Activated CD4-positive, alpha-beta T cell treated with anti-CD3 and anti-CD28 coated beads for 4 hours (primary cell): ENCODE measurements at places on chromosomes 7 and 10.

GRCh38 chr10:114508376-114508775 is 104.1 kb upstream of the AFAP1L2 start:
- DNase-seq: no peak

DNA sequence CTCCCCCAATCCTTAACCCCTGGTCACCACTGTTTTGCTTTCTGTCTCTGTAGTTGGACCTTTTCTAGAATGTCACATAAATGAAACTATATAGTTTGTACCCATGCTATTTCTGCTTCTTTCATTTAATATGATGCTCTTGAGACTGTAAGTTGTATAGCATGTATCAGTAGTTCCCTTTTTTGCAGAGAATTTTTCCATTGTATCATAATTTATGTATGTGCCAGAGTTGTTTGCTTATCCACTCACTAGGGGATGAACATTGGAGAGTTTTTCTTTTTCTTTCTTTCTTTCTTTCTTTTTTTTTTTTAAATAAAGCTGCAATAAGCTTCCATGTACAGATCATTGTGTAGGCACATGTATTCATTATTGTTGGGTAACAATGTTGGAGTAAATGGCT is 544.8 kb downstream of the CNTNAP2 start:
- DNase-seq: no peak

GRCh38 chr7:111364413-111364812 is 197.9 kb downstream of the IMMP2L start:
- no peak for DNase-seq

- no peak for DNase-seq
Measured at GRCh38 chr10:126565441-126565840, 105.1 kb downstream of the C10orf90 start.

DNA sequence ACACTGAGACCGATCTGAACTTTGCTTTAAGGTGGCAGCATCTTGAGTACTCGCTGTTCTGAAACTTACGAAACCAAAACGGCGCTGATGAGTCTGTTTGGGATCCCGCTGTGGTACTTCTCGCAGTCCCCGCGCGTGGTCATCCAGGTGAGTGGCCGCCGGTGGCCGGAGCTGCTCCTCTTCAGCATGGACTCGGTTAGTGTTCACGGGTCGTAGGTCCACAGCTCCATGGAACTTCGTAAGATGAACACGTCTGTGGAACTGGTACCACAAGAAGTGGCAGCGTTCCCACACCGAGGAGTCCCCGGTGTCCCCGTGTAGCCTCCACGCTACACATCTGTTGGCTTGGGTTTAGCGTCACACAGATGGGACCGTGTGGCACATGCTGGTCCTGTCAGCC is 10.4 kb upstream of the GET4 start:
- DNase-seq: no peak

DNA sequence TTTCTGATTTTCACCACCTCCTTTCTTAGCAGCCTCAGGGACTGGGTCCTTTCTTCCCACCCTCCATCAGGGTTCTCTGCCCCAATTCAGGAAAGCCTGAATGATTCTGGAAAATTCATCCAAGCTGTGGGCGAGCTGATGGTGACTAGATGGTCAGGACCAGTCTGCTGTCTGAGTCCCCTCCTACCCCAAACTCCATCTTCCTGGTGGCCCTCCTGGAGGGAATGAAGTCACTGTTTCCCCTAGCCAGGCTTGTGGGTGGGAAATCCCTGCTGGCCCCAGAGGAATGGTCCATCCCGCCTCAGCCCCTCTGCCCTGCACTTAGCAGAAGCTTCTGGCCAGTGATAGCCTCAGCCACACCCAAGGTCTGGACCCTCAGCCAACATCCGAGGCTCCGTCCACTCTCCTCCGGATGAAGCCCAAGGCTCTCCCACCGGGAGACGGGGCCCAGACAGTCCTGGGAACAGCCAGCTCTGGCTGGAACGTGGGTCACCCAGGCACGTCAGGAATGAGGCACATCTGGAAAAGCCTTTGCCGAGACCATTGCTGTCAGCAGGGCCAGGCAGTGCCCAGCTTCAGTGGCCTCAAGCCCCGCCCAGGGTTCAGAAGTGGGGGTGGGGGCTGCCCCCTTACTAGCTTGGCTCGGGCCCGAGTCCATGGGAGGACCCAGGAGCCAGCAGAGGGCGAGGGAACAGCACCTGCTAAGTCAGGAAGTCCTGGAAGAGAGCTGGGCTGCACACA is 4.0 kb upstream of the AQP1 start:
- DNase-seq: no peak

DNA sequence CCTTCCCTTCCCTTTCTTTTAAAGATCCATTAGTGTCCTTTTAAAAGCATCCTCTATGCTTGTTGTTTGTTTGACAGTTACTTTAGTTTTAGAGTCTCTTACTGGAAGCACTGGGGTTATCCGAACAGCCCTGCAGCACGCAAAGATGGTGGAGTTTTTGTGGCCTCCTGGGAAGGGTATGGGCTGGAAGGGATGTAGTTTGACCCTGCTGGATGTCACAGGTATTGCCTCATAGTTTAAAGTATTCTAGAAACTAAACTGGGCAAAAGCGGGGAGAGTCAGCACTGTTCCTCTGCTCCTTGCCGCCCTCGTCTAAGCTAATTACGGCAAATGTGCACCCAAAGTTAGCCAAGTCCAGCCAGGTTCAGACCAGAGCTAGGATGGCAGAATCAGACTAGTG is 35.8 kb upstream of the GNAI1 start:
- DNase-seq: no peak

- no peak for DNase-seq
Measured at GRCh38 chr10:46253076-46254006, 33.5 kb upstream of the ANTXRL start.

GRCh38 chr10:92024700-92025099 is 101.1 kb downstream of the BTAF1 start:
- DNase-seq: no peak

DNA sequence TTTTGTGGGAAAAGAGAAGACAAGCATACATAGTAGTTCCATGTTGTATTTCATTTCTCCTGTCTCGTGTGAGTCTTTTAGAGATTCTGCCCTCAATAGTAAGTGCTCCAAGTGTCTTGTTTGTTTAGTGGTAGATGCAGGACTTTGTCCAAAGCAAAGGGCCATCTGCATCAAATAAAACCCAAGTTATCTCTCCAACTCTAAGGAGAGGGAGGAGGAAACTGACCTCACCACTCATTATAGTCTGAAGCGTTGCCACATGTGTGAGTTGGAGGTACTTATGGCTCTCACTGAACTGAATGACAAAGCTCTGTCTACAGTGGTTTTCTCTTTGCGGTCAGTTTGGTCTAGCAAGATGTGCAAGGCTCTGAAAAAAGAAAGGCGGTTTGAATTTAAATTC is 272.6 kb downstream of the DOCK4 start:
- no peak for DNase-seq

DNA sequence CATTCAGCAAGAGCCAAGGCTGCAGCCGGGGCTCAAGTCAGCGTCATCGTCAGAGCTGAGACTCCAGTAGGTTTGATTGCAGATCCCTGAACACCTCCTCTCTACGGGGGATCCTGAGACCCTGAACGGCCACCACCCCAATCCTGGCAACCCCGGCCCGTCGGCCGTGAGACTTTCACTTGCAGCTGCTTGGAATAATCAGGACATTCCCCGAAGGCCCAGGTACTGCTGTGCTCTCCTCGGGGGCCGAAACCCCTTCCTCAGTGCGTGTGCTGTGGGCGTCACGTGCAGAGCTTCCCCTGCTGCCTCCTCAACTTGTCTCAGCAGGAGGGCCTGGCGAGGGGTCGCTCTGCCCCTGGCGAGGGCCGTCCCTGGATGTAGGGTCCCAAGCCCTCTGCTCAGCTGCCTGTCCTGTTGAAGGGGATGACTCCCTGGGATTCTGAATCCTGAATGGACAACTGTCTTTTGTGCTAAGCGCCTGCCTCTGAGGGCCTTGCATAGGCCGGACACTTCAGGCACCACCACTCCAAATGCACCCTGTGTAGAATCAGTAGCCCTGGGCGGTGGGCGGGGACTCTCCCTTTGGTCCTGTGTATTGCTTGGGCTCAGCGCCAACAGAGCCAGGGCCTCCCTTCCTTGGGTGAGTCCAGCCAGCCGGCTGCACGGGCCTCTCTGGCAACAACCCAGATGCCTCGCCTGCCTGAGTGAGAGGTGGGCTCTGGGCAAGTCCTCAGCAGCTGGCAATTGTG is 63.8 kb upstream of the EBF3 start:
- DNase-seq: no peak

- no peak for DNase-seq
Measured at GRCh38 chr7:116692401-116693308, 20.7 kb downstream of the MET start.

- DNase-seq: peak; percentile 26
Measured at GRCh38 chr10:69425511-69426298, 9.0 kb upstream of the TACR2 start.

- DNase-seq: no peak
Measured at GRCh38 chr7:91293840-91294239, 29.6 kb downstream of the FZD1 start.

GRCh38 chr7:4255336-4255735 is 426.8 kb upstream of the FOXK1 start:
- DNase-seq: no peak

- no peak for DNase-seq
Measured at GRCh38 chr7:90982228-90982627, 282.0 kb upstream of the FZD1 start.

DNA sequence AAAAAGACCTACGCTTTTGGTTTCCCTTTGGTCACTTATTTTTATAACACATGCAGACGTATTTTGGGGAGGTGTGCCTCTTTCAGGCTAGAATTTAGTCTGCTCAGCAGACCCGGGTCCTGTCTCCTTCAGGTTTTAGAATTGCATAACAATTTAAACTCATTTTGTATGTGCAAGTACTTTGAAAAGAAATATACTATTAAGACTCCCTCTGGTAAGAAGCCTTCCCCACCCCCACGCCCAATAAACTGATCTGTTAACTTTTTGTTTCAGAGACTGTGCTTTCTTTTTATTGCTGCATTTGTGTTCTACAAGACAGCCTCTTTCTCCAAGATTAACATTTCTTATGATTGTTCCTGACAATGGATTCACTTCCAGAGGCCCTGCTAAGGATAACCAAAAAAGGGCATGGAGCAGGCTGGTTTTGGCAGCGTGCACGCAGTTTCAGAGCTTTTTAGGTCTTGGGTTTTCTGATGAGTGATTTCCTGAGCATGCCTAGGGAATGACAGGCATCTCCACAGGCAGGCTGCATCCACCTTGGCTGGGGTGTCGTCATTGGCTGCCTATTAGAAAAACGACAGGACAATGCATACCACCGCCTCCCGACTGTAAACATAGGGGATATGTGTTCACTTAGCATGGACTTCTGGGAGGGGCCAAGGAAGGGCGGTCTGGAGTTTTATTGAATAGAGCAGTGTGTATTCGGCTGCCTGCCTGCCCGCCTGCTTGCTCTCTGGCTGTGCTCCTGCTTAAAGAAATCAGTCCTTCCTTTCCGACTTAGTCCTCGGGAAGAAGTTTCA is at the start of gene CALD1:
CALD1 (plus strand) TSS at position 694 of the 800 bp plus-strand sequence. CDS start 88,100 bp downstream, outside the sequence.
- no peak for DNase-seq

DNA sequence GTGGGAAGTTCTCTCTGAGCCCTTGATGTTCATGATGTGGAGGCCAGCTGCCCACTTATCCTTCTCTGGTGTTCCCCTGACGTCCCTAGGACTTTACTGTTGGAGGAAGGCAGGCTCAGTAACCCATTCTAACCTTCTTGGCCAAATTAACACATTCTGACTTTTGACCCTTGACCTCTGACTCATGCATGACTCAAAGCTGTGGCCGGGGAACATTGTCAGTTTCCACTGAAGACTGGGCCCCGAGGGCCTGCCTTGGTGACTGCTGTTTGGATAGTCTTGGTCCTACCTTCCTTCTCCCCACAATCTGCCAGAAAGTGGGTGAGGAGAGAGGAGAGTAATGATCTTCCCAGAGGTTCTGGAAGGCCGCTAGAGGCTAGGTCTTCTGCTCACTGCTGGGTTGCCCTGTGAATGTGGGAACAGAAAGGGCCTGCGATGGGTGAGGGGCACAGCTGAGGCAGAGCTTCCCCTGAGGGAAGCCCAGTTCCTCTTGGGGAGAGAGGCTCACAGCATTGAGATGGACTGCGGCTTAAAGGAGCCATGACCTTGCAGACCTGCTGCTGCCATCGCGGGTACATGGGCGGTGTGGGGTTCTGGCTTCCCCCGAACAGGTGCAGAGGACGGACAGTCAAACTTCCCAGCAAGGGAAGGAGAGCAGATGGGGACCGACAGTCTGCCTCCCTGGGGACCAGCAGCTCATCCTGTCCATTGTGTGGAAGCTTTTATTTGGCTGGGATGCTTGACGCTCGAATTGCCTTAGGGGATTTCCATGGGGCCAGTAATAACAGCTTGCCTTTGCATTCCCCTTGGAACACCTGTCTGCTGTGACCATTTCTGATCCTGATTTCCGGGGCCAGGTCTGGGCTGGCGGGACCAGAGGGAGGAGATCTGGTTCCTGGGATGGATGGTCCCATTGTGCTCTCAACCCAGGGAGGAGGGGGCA is 43.8 kb downstream of the ADAMTS14 start:
- DNase-seq: no peak
